ENCODE measurements at places on chromosomes 3 and 15. TPM values are rescaled to one million over a fixed set of nuclear protein-coding genes. Genes with fewer than 3 reads are reported as not detected.

ZDHHC19 gene
- total RNA-seq = not detected

DNA sequence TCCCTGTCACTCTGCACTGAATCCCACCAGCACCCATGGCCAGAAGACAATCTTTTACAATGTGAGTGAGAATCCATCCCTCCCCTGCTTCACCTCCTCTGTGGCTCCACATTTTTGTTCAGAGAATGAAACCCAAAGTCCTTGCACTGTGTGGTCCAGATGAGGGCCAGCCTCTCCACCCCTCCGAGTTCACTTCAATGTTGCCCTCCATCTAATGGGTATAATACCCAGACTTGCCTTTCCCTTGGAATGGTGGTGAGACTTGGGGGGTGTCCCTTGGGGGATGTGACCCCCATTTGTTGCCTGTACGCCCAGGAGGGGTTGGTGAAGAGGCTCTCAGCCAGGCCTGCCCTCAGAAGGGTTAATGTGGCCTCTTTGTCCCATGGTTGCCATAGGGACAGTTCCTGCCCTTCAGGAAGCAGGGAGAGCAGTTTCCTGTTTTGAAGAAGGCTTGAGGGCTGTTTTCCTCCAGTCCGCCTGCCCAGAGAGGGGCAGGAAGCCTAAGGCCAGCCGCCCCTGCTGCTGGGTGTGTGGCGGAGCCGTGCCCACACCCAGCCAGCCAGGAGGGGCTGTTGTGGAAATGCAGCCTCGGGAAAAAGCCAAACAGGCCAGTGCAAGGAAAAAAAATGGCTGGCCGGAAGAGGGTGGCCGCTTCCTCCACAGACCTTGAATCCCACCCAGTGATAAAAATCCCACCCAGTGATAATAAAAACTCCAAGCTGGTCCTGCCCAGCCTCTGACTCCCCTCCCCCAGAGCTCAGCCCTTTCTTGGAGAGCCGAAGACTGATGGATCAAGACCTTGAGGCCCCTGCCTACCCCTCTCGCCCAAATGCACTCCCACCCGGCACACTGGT, 14.6 kb upstream of the FGD5 start:
- peaks cover 14% of the 10 kb centered on the region for H3K27me3 ChIP-seq
- no peaks in the 10 kb centered on the region for H3K36me3 ChIP-seq
- H3K4me1 ChIP-seq = peaks cover 8% of the 10 kb centered on the region
- H3K27ac ChIP-seq = no peak overlapping the region

GRCh38 chr15:93299675-93300074, 210.7 kb upstream of the RGMA start:
- no peak overlapping the region for H3K4me3 ChIP-seq
- no peak for DNase-seq
- no peak overlapping the region for H3K27ac ChIP-seq
- H3K27me3 ChIP-seq = no peaks in the 10 kb centered on the region
- no peaks in the 10 kb centered on the region for H3K4me1 ChIP-seq
- H3K36me3 ChIP-seq = no peaks in the 10 kb centered on the region

DNA sequence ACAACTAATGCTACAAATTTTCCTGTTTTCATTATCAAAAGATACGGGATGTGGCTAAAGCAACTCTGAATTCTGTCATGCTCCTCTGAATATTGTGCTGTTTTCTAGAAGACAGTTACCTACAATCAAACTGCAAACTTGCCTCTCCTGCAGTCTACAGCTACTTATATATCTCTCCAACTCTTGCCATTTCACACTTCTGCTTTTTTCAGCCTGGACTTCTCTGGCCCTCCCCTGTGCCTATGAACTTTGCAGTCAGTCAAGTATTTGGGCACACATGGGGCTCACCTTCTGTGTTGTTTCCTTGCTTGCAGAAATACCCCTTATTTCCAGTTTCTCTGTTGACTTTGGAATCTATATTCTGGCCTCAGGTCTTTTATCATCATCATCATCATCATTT, 575.6 kb downstream of the GRM7 start:
- no peak overlapping the region for H3K4me3 ChIP-seq
- H3K4me1 ChIP-seq = no peaks in the 10 kb centered on the region
- H3K27me3 ChIP-seq = no peaks in the 10 kb centered on the region
- no peak overlapping the region for H3K27ac ChIP-seq

GRCh38 chr3:50551054-50551659, 16.4 kb downstream of the C3orf18 start:
- no peak for DNase-seq
- no peaks in the 10 kb centered on the region for H3K27me3 ChIP-seq
- no peaks in the 10 kb centered on the region for H3K36me3 ChIP-seq
- H3K4me3 ChIP-seq = no peak overlapping the region
- no peaks in the 10 kb centered on the region for H3K4me1 ChIP-seq

DNA sequence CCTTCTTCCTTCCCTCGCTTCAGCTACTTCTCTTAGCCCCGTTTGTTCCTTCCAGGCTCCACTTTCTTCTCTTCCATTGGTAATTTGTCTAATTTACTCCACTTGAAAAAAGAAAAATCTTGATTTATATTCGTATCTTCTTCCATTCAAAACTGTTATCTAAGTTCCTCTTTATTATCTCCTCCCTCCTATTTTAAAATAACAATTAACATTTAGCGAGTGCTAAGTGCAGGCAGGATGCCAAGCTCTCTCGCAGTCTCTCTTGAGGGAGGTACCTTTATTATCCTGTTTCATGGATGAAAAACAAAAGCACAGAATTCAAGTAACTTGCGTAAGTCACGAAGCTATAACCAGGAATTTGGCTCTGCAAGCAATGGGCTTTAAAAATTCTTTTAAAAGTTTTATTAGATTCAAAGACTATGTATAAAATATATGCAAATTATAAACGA, 418.9 kb upstream of the NAALADL2 start:
- H3K27ac ChIP-seq = no peak overlapping the region
- DNase-seq = no peak
- H3K36me3 ChIP-seq = no peaks in the 10 kb centered on the region
- no peak overlapping the region for H3K4me3 ChIP-seq

Data from activated CD4-positive, alpha-beta memory T cell treated with anti-CD3 and anti-CD28 coated beads for 36 hours (primary cell).